CD4-positive, alpha-beta memory T cell (primary cell): ENCODE measurements at places on chromosomes 16 and 17. TPM values are rescaled to one million over a fixed set of nuclear protein-coding genes. Genes with fewer than 3 reads are reported as not detected.

- no peaks in the 10 kb centered on the region for H3K27me3 ChIP-seq
- H3K4me3 ChIP-seq = no peak overlapping the region
- peak; percentile 83 for DNase-seq
- peaks cover 17% of the 10 kb centered on the region for H3K4me1 ChIP-seq
- no peaks in the 10 kb centered on the region for H3K36me3 ChIP-seq
Measured at GRCh38 chr17:41548844-41549595, 20.9 kb upstream of the KRT19 start.

DNA sequence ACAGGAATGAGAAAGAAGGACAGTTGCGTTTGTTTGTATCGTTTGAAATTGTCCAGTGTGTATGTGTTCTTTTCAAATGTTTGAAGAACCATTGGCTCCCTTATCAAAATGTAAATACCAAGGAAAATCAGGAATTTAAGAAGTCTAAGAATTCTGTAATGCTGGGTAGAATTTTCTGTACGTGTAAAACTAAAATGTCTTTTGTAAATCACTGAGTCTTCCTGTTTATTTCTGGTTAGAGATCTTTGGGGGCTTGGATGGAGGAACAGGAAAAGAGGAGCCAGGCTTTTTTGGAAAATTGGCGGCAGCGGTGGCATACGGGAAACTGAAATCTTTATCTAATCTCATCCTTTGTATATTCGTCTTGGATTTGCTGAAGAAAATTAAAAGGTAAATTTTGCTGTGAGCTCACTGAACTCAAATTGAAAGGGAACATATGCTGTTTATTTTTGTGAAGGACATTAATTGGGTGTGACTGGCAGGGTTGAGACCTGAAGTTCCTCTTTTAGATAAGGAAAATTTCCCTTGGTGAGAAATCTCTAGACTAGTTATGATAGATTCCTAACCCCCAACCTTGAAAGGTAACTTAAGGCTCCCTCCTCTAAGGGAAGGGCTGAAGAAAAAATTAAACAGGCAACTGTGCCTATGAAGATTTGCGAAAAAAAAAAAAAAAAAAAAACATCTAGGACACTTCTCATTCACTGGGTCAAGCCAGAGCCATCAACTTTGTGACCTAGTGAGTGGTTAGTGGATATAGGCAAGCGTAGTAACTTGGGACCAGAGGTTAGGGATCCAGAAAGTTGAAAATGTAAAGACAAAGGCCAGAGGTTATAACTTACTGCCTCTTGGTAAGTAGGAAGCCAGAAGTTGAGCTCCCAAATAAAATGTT is 10.8 kb downstream of the TAT start:
- no peak for DNase-seq
- peaks cover 12% of the 10 kb centered on the region for H3K4me1 ChIP-seq
- H3K27me3 ChIP-seq = peaks cover 5% of the 10 kb centered on the region
- H3K27ac ChIP-seq = peak overlapping the region; percentile 69

DNA sequence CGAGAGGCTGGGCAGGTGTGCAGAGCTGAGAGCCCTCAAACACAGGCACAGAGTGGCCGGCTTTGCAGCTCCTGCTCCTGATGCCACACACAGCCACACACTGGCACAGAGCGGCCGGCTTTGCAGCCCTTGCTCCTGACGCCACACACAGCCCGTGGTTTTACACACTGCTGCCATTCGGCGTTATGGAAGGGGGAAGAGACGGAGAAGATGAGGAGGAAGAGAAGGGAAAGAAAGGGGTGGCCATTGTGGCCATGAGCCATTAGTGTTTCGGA is 26.8 kb downstream of the WSCD1 start:
- no peaks in the 10 kb centered on the region for H3K36me3 ChIP-seq
- no peak for DNase-seq
- no peaks in the 10 kb centered on the region for H3K4me1 ChIP-seq
- no peaks in the 10 kb centered on the region for H3K27me3 ChIP-seq

DNA sequence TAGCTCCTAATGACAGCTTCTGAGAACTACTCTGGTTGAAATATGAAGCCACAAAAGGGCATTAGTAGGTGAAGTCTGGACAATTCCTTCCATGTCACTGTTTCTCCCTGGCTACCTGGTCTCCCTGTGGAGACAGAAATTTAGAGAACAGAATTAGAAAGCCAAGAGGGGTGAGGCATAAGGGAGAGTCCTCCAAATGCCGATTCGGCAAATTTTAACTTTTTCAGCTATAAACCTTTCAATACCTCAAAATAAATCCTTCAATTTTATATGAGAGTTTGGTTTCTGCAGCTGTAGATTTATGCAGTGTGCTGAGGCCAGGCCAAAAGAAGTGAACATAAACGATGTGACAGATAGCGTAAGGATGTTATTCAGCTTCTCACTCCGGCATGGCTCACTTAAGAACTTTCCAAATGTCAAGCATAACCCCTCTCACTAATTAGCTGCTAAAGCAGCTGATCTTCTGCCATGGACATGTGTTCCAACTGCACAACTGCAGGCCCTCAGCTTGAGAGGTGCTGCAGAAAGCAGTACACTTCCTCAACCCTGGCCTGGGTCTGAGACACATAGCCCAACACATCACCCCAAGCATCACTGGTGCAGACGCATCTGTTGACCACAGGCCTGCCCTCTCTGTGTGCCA is 247.9 kb upstream of the SOX9 start:
- H3K27ac ChIP-seq = no peak overlapping the region
- no peak for DNase-seq
- H3K27me3 ChIP-seq = no peaks in the 10 kb centered on the region
- H3K4me1 ChIP-seq = no peaks in the 10 kb centered on the region
- no peak overlapping the region for H3K4me3 ChIP-seq

DNA sequence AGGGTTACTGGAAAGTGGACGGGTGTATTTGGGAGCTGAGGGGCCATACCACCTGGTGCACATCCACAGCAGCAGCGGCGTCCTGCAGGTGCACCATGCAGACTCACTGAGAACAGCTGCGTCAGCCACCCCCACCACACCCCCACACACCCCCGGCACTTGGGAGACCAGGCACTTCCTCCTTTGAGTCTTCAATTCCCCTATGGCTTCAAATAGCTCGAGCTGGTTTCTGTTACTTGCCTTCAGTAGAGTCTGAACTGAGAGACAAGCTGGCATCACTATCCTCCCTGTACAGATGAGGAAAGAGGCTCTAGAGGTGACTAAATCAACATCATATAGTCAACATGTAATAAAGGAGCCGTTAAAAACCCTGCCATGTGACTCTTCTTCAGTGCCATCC is 15.4 kb downstream of the CUEDC1 start:
- H3K36me3 ChIP-seq = no peaks in the 10 kb centered on the region
- peaks cover 6% of the 10 kb centered on the region for H3K27me3 ChIP-seq
- no peak overlapping the region for H3K4me3 ChIP-seq
- no peak for DNase-seq

Gene KRT28
- not detected for total RNA-seq

- DNase-seq = no peak
- no peak overlapping the region for H3K4me3 ChIP-seq
- peaks cover 35% of the 10 kb centered on the region for H3K4me1 ChIP-seq
- H3K27me3 ChIP-seq = no peaks in the 10 kb centered on the region
- H3K36me3 ChIP-seq = peaks cover 7% of the 10 kb centered on the region
Measured at GRCh38 chr17:39195568-39196160, 1.8 kb downstream of the CACNB1 start.

DNA sequence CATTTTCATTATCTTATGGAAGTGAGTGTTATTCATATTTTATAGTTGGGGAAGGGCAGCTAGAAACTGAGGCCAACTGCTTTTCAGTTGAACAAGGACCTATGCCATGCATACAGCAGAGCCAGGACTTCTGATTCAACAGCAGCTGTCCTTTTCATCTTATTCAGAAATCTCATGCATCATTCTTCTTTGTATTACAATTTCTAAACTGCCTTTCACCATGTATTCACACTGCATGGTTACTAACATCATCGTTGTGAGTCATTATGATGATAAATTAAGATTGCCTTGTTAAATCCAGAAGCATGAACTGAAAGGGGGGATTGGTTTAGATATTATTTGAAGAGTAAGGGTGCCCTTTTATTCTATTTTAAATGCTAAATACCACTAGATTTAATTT is 1470.1 kb upstream of the GOT2 start:
- no peaks in the 10 kb centered on the region for H3K36me3 ChIP-seq
- no peaks in the 10 kb centered on the region for H3K27me3 ChIP-seq
- no peaks in the 10 kb centered on the region for H3K4me1 ChIP-seq
- no peak for DNase-seq

Gene NARF
- total RNA-seq = 80.8 TPM

DNA sequence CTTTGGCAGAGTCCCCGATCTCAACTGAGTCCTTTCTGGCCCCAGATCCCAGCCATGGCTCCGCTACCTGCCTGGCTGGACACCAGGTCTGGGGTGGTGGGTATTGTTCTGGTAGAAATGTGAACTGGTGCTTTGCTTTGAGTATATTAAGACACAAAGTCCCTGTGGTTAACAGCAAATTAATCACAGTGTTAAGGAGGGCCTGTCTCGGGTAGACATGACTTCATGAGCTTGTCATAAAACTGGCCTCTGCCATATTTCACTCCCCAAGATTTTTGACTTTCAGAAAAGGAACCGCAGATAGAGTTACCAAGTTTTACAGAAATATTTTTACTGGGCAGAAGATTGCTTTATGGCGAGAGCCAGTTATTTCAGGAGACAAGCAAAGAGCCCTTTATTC is 19.5 kb downstream of the NKD1 start:
- no peak overlapping the region for H3K27ac ChIP-seq
- DNase-seq = no peak
- no peaks in the 10 kb centered on the region for H3K27me3 ChIP-seq
- no peak overlapping the region for H3K4me3 ChIP-seq
- peaks cover 4% of the 10 kb centered on the region for H3K4me1 ChIP-seq
- H3K36me3 ChIP-seq = no peaks in the 10 kb centered on the region

DNA sequence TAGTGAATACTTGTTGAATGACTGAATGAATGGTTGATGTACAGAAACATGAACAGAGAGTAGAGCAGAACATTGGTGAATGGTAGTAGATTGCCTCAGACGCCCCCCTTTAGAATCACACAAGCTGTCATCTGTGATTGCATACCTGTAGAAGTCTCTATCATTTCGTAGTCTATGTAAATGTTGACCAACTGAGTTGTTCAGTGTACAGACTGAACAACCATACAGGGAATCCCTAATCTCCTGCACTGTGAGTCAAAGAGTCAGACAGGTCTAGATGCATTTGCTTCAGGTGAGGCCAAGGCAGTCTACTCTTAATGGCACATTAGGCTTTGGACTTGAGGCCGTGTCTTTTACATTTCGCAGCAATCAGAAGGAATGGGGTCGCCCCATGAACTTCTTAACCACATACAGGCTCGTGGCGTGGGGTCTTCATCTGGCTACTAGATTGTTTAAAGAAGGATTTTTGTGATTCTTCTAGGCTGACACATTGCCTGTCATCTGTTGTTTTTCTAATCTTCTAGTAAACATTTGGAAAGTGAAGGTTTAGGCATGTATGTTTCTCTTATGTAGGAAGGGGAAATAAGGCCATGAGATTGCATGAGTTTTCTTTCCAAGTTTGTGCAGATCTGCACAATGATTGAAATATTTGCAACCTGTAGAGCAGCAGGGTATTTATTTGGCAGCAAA is 157.4 kb downstream of the WWOX start:
- no peak for DNase-seq
- no peak overlapping the region for H3K4me3 ChIP-seq
- H3K36me3 ChIP-seq = no peaks in the 10 kb centered on the region
- H3K27ac ChIP-seq = no peak overlapping the region

- no peak overlapping the region for H3K4me3 ChIP-seq
- H3K36me3 ChIP-seq = no peaks in the 10 kb centered on the region
- H3K4me1 ChIP-seq = no peaks in the 10 kb centered on the region
- H3K27me3 ChIP-seq = no peaks in the 10 kb centered on the region
- H3K27ac ChIP-seq = no peak overlapping the region
Measured at GRCh38 chr17:17732892-17733670, 51.8 kb downstream of the RAI1 start.

DNA sequence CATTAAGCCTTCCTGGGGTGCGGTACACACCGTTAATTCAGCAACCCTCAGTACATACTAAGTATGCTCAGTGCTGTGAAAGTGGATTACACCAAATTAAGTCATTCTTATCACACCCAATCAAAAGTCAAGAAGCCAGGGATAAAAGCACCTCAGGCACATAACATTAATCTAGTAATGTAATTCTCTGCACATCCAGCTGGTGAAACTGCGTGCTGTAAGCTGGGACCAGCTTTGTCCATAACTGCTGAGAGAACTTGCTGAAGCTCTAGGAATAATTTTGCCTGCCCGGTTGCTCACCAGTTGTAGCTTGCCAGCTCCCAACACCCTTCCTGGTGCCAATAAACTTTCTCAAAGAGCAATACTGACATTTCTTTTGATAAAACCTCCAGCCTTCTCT is 44.9 kb downstream of the SLC47A1 start:
- H3K27ac ChIP-seq = no peak overlapping the region
- H3K36me3 ChIP-seq = no peaks in the 10 kb centered on the region
- H3K4me3 ChIP-seq = no peak overlapping the region
- no peak for DNase-seq
- H3K27me3 ChIP-seq = peaks cover 13% of the 10 kb centered on the region

DNA sequence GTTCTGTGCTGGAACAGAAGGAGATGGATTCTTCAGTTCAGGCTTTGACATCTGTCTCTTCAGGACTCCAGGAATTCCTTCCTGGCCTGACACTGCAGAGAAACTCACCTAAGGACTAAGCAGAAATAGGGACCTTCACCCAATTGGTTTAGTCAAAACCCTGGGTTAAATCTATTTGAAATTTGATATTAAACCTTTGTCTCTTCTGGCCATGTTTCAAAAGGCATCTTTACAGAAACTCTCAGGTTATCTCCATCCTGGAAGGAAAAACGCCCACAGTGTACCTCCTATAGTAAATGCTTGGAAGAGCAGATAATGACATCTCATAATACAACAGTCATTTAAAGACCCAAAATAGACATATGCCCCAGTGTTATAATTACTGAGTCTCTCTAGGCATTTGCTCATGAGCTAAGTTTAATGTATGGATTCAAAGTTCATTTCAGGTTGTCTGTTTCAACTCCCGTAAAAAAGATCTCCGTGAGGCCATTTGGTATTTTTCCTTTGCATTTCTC is 5.6 kb upstream of the HOXB4 start:
- H3K36me3 ChIP-seq = no peaks in the 10 kb centered on the region
- H3K4me1 ChIP-seq = peaks cover 52% of the 10 kb centered on the region
- H3K4me3 ChIP-seq = no peak overlapping the region
- DNase-seq = no peak
- H3K27ac ChIP-seq = no peak overlapping the region
- peaks cover 38% of the 10 kb centered on the region for H3K27me3 ChIP-seq

GRCh38 chr17:69287168-69287567 is 39.8 kb downstream of the ABCA5 start:
- peaks cover 16% of the 10 kb centered on the region for H3K36me3 ChIP-seq
- H3K27ac ChIP-seq = no peak overlapping the region
- H3K4me3 ChIP-seq = no peak overlapping the region
- H3K4me1 ChIP-seq = no peaks in the 10 kb centered on the region

Gene ADAD2
- not detected for total RNA-seq

DNA sequence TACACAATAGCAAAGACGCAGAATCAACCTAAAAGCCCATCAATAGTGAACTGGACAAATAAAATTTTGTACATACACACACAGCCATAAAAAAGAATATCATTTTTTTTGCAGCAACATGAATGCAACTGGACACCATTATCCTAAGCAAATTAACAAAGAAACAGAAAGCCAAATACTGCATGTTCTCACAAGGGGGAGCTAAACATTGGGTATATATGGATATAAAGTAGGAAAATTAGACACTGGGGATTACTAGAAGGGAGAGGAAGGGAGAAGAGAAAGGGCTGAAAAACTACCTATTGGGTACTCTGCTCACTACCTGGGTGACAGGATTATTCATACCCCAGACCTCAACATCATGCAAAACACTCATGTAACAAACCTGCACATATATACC is 28.2 kb downstream of the ADAMTS18 start:
- H3K27ac ChIP-seq = no peak overlapping the region
- H3K36me3 ChIP-seq = no peaks in the 10 kb centered on the region
- DNase-seq = no peak

Gene SLC6A2
- total RNA-seq = not detected
